ENCODE measurements at places on chromosomes 1 and 21. TPM values are rescaled to one million over a fixed set of nuclear protein-coding genes. Genes with fewer than 3 reads are reported as not detected.

OR2L3 gene
- total RNA-seq = not detected

COL11A1 gene
- total RNA-seq = not detected

GPR52 gene
- 4.3 TPM for total RNA-seq

CYP4B1 gene
- total RNA-seq = not detected

FCRL6 gene
- total RNA-seq = 0.61 TPM

CD1D gene
- not detected for total RNA-seq

PLA2G2D gene
- total RNA-seq = not detected

DNA sequence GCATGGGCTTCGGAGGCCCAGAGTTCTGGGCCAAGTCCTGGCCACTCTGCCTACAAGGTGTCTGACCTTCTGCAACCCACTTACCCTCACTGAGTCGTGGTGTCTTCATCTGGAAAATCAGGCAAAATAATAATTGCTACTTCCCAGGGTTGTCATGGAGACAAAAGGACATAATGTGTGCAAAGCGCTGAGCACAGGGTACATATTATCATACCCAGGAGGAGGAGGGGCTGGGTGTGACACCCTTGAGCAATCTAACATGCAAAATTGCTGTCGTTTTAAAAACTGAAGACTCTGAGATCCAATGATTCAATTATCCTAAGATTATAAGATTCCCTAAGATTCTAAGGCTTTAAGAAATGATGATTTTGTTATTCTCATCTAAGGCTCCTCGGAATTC, 459.5 kb downstream of the PTPRU start:
- no peak for DNase-seq

- DNase-seq = no peak
Measured at GRCh38 chr1:236393681-236394481, at the start of gene EDARADD. EDARADD (plus strand) TSS chr1:236394286; CDS start chr1:236394445, 159 bp downstream.

- peak; percentile 77 for DNase-seq
Measured at GRCh38 chr1:1000357-1001056, 610 bp upstream of the HES4 start.

GRCh38 chr1:170414989-170415709, 116.8 kb upstream of the GORAB start:
- DNase-seq = no peak

GRCh38 chr1:231041719-231042261, 1.7 kb upstream of the FAM89A start:
- no peak for DNase-seq

DNA sequence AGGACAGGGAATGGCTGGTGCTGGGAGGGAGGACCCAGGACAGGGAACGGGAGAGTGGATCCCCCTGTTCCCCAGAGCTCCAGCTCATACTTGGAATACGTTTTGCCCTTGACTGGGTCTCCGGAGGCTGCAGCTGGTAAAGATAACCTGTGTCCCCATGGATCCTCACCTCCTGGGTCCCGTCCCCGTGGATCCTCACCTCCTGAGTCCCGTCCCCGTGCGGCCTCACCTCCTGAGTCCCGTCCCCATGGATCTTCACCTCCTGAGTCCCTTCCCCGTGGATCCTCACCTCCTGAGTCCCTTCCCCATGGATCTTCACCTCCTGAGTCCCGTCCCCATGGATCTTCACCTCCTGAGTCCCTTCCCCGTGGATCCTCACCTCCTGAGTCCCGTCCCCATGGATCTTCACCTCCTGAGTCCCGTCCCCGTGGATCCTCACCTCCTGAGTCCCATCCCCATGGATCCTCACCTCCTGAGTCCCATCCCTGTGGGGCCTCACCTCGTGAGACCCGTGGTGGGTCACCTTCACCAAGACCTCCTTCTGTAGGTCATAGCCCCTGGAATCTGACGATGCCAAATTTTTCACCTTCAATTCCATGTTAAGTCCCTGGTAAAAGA, 61.4 kb downstream of the SCCPDH start:
- no peak for DNase-seq

GRCh38 chr1:39992234-39992633, 37.3 kb downstream of the MFSD2A start:
- DNase-seq = no peak

GRCh38 chr1:101065575-101065974, 40.0 kb upstream of the DPH5 start:
- no peak for DNase-seq

DNA sequence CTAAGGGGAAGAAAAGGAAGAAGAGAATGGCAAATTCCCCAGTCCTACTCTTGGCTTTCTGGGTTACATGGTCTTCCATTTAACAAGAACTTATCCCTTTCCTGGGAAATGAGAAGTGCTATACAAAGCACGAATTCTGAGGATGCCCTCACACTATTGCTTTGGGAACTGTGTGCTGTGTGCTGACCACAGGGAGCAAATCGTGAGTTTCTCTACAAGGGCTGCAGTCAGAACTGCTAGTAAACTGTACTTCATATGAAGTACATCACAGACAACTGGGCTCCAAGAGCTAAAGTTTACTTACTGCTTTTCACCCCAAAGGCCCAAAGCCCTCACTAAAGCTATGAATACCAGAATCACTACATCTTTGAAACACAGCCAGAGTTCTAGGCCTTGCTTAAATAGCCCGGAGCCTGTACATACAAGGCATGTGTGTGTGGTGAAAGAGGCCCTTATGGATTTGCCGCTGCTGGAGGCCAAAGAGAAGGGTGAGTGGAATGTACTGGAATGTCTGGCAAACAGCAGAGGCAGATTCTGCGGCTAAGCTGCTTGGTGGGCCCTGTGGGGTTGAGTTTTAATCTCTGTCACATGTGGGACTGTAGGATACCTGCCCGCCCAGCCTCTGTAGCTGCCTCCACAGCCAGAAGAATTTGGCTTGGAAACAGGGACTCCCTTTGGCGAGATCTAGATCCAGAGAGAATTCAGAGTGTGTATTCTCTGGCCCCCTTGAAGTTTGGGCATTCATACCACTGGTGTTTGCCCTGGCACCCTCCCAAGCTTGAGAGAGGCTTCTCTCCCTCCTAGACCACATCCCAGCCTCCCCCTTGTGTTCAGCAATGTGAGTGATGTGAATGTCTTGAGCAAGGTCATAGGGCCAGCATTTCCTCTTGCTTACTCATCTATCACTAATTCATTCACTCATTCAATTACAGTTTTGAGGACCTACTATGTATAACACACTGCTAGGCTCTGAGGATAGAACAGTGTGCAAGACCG, 21.9 kb upstream of the TRIM67 start:
- DNase-seq = no peak

GRCh38 chr1:59412718-59413326, 115.9 kb downstream of the FGGY start:
- no peak for DNase-seq

- DNase-seq = no peak
Measured at GRCh38 chr1:182617014-182617429, 12.8 kb upstream of the RGS16 start.

GRCh38 chr1:219441884-219442283, 171.0 kb downstream of the ZC3H11B start:
- DNase-seq = no peak

Measured in activated CD8-positive, alpha-beta memory T cell treated with anti-CD3 and anti-CD28 coated beads, Interleukin-2, amount 10 ng/mL, durations not matched to agents 7 days and 5 days (primary cell).